HuH-7.5 (cell line): ENCODE measurements at places on chromosomes 16 and 17.
A peak's percentile ranks its signal among the peaks of the same experiment; 100 is the strongest.

DNA sequence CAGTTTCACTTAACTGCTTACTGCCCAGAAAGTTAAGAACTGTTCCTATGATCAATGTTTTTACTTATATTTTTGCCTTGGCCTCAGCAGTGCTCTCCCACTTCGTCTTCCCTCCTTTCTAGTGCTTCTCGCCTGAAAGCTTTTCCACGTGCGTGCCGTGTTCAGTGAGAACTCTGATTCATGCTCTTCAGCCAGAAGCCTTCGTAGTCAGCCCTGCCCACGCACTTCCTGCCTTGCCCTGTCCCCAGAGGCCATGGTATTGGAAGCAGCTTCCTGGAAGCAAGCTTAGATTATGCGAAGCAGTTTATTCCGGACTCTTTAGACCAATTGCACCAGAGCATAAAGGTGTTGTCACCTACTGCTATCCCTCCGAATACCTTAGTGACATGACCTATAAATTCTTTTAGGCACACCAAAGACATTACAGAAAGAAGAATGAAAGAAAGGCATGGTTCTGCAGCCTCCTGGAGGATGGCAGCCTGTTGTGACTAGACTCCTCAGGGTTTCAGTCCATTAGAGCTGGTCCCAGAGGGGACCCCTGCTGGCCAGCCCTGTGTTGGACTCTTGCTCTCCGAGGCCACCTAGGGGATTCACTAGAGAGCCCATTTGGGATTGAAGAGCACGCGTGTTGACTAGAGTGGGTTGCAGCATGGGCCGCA is 105.2 kb downstream of the RPTOR start:
- DNase-seq, result peak; percentile 68

DNA sequence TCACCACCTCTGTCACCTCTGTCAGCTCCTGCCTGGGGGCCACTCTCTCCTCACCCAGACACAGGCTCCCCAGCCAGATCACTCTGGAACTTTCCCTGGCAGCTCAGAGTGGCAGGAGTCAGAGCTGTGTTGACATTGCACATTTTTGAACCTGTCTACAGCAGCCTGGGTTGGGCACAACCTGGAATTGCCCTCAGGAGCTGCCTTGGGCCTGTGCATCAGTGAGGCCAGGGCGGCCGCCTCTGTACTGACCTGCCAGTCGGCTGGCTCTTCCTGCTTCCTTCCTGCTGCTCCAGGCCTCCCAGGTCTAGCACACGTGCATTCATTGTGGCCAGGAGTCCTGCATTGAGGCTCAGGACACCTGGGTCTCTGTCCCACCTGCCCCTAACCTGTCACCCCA is 14.2 kb upstream of the TMEM11 start:
- DNase-seq, result no peak

- DNase-seq, result no peak
Measured at GRCh38 chr16:28548306-28548802, 5.4 kb upstream of the SGF29 start.

- no peak for DNase-seq
Measured at GRCh38 chr17:75417054-75417580, 11.6 kb upstream of the GRB2 start.

DNA sequence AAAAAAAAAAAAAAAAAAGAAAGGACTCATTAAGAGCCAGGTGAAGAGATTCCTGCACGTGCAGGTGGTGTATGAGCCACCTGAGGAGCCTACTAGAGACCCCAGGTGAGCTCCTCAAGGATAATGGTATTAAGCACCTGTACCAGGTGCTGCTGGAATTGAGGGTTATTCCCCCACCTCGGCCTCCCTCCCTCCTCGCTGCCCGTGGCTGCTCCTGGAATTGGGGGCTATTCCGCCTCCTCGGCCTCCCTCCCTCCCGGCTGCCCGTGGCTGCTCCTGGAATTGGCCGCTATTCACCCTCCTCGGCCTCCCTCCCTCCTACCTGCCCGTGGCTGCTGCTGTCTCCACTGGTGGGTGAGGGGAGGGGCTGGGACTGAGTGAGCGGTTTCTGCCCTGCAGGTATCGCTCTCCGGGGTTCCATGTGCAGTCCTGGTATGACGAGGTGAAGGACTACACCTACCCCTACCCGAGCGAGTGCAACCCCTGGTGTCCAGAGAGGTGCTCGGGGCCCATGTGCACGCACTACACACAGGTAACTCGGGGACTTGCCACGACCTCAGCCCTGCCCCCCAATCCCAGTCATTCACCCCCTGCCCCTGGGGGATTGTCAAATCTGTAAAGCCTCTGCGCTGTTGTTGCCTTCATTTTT is 29.3 kb downstream of the CRISPLD2 start:
- no peak for DNase-seq

DNA sequence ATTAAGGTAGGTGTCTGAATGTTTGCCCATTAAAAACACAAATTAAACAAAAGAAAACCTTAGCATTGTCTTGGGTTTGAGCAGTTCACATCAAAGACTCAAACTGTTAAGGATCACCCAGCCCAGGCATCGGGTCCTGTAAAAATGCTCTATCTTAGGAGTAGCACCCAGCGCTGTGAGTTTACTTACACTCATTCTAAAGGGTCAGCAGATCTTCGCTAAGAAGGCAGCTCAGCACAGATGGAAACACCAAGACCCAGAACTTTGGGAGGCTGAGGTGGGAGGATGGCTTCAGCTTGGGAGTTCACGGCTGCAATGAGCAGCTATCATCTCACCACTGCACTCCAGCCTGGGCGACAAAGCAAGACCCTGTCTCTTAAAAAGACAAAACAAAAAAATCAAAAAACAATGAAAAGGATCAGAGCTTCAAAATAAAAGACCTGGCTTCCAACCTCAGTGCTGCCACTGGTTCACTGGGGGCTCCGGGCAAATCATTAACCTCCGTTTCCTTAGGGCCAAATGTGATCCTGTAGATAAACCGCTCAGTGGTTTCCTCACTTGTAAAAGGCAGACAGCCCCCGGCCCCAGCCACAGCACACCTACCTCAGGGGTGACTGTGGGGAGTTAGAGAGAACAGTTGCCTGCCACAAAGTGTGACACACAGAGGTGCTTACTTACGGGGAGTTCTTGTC is 11.1 kb downstream of the COG1 start:
- DNase-seq, result no peak

DNA sequence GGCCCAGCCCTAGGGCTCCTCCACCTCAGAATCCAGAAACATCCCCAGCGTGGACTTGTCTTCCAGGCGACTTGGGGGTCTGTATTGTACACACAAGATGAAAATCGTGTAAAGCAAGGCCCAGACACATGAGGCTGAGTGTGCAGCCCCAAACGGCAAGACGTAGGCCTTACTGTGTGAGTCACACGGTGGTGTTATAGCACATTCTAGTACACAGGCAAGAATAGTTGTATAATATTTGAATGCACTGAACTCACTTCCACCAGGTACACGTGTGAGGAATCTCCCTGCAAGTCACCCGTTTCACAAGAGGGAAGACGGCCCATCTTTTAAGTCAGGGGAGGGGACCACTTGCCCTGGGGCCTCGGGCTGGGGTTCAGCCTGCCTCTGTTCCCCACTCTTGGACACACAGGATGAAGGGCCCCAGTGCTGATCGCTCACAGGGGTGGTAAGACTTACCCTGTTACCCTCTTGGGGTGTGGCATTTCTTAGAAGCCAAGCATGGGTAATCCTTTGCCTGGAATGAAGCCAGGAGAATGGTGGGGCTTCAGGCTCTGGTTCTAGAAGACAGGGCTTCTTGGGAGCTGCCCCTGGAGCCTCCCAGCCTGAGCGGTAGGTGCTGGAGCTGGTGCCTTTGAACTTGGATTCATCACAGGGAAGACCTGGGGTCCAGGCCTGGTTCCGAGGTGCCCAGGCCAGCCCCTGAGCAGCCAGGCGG is 71.3 kb downstream of the SREBF1 start:
- no peak for DNase-seq

- DNase-seq, result no peak
Measured at GRCh38 chr16:56475201-56475600, 23.8 kb downstream of the OGFOD1 start.

DNA sequence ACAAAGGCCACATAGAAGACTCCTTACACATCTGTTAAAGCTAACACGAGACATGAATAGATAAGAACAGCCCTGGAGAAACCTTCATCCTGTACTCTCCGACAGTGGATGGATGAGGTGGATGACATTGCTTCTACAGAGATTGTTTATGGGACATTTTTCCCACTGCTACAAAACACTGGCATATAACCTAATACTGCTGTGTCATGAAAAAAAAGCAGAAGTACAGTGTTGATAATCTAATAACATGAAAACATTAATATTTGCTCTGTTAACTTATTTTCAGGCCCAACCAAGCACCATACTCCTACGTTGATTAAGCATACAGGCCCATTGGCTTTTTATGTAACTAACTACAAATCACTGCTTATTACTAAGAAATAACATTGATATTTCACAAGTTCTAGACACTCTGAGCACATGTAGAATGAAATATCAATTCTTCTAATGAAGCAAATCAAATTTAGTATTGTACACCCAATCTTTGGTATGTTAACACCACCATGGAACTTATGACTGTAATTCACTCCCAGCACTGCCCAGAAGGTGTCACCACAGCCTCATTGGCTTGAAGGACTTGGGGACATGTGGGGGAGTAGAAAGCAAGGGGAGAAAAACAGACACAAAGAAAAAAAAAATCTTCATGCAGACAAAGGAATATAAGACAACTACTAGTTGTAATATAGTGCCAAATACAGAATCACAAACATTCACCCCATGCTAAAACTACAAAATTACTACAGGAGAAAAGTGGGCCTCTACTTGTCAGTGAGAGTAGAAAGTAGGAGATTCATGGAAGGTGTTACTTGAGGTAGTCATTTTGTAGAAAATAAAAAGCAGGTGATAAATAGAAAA is 330.0 kb upstream of the PMFBP1 start:
- peak; percentile 56 for DNase-seq

DNA sequence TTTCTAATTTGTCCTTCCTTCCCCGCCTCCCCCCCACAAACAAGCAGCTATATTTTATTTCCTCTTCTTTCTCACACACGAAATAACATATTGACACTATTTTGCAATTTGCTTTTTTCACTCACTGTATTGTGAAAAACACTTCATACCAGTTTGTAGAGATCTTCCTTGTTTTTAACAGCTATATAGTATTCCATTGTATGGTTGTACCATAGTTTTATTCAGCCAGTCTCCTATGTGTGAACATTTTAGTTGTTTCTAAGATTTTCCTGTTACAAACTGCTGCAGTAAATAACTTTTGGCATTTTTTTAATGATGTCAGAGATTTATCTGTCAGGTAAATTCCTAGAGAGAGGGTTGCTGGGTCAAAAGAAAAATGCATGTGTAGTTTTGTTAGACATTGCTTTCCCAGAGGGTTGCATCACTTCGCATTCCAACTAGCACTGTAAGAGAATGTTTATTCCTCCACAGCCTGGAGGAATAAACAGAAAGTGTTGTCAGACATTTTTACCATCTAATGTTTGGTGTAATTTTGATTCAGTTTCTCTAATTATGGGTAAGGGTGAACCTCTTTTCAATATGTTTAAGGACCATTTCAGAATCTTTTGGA is 101.2 kb downstream of the MRTFB start:
- DNase-seq, result no peak

DNA sequence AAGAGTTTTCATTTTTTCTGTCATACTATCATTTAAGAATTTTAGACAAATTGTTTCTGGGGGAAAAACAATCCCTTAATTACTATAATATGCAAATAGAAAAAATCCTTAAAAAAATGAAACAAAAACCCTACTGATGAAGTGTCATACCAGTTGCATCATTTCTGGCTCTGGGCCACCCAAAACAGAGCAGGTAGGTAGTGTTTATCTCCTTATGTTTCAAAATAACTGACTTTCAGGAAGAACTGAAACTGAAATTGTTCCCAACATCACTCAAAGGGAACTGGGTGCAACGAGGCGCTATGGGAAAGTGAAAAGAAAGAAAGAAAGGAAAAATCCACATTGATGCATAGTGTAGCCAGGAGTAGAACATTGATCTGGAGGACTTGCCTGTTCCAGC is 653.1 kb upstream of the SOX9 start:
- DNase-seq, result no peak

- no peak for DNase-seq
Measured at GRCh38 chr17:627051-627450, 87.6 kb downstream of the VPS53 start.

GRCh38 chr16:77298418-77299360 is 99.5 kb downstream of the SYCE1L start:
- no peak for DNase-seq

- DNase-seq, result no peak
Measured at GRCh38 chr16:58212824-58213655, 15.1 kb upstream of the CSNK2A2 start.

- DNase-seq, result no peak
Measured at GRCh38 chr17:74172700-74173099, 30.8 kb upstream of the RPL38 start.
